ENCODE measurements at places on chromosomes 1 and 21.
A peak's percentile ranks its signal among the peaks of the same experiment; 100 is the strongest.

DNA sequence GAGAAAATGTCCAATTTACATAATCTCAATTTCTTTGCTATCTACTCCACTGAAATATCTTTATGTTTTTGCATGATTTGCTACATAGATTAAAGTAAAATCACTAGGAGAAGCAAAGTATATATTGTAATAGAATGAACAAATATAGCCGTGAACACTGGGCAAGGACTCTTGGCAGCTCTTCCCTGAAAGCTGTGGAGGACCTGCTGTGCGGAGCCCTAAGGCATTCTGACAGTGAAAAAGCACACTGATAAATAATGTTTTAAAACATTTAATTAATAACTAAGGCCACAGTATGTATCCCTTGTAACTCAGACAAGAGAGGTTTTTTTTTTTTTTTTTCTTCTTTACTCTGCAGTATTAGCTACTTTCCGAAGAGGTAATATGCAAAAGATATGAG lies 256.1 kb upstream of the DPYD start:
- DNase-seq = no peak

DNA sequence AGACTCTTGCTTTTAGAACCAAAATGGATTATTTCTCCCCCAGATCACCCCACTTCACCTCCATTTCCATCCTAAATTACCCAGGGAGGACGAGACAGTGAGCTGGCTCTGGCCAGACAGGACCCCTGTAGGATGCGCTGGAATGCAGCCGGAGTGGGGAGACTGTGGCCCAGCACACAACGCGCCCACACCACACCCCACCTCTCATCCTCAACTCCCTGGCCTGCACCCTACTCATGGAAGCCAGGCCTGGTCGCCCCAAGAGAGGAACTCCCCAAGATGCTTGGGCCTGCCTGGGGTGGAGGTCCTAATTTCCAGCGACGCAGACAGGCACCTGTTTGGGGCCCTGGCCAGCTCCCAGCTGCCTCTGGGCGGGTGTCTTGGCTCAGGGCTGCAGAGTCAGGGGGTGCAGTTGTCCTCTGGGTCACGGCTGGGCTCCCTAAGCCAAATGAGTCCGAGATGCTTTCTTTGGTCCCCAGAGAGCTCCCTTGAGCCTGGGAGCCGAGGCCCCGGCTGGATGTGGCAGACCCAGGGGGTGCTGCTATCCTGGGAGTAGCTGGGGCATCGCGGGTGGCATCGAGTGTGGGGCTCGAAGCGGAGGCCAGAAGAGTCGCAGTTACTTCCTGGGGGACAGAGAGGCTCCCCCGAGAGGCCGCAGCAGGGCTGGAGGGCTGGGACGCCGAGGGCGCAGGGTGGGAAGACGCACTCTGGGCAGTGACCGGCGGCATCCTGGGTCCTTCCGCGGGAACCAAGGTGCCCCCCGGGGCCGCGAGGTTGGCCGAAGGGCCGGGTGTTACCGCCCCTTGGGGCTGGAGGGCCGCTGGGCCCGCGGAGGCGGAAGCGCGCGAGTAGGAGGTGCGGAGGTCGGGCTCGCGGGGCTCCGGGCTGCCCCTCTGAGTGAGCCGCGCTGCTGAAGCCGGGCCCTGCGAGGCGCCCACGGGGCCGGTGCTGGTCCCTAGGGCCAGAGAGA lies 10.4 kb downstream of the CLEC20A start:
- DNase-seq = no peak

GRCh38 chr1:82995951-82996350 lies 1003.0 kb downstream of the TTLL7 start:
- no peak for DNase-seq

DNA sequence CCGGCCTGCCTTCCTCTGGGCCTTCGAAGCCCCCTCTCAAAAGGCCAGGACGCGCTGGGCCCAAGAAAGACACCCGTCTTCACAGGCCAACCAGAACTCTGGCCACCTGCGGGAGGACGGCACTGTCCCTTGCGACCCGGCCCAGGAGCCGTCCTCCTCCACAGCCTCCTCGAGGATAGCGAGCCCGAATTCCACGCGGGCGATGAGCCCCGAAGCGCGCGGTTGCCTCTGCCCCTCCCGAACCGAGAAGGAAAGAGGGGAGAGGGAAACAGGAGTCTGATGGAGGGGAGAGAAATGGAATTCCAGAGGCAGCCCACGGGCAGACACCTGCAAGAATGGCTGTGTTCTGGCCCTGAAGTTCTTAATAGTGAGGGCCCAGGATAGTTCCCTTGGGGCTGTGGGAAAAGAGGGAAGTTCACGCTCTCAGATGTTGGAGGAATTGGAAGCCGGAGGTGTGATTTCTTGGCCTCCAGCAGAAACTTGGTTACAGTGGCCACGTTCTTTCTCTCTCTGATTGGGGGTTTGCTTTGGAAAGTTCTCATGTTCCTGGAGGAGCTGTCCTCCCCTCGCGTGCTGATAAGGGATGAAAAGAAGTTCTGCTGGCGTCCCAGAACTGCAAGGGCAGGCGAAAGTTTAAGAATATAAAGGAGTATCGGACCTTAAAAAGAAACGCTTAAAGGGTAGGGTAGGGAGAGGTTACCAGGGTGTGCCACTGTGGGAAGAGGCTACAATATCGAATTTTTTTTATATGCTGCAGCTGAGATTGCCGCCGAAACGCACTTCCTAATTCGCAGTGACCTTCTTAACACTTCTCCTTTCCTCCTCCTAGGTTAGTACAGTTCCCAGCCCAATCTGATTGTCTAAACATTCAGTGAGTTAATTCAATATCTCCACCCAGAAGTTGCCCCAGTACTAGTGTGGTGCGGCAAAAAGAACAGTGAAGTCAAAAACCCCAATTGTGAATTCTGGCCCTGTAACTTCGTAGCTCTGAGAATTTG lies 5.8 kb upstream of the SLC44A5 start:
- peak; percentile 68 for DNase-seq

GRCh38 chr1:32753532-32754316 lies 51.2 kb upstream of the SYNC start:
- DNase-seq = peak; percentile 68

- peak; percentile 55 for DNase-seq
Measured at GRCh38 chr1:41241354-41241748, 755 bp downstream of the SCMH1 start.

DNA sequence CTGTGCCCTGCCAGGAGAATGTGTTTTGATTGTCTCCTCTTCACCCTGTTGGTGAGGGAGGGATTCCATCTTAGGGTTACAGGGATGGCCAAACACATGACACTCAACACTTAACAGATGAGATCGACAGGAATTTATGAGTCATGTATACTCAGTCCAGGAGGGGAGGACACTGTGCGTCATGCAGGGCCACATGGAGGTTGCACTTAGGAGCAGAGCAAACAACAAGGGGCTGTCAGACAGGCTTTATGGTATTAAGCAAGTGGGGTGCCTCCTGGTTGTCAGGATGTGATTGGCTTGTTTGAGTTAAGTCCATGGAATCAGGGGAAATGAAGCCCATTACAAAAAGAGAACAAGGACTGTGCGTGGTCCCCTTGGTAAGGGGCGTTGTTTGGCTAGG lies 26.9 kb downstream of the EDARADD start:
- no peak for DNase-seq

DNA sequence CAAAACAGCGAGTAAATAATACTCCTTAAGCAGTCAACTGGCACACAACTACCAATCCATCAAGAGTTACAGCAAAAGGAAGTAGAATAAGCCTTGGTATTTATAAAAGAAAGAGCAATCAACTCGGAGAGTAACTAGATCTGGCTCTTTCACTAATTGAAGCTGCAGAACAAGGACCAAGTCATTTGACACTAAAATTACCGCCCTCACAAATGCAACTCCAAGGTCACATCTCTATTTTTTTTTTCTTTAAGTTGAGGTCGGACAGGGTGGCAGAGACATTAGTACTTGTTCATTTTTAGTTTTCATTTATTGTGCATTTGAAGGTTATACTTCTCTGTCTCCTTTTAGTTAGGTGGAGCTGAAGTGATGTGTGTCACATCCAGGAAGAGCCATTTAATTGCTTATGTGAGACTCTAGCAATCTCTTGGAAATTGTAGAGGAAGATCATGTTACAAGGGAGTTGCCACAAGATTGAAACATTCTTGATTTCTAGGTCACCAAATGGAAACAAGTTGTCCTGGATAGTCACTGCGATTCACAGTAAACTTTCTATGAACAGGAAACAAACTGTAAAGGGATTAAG lies 138.1 kb upstream of the ADAMTS5 start:
- DNase-seq = no peak

DNA sequence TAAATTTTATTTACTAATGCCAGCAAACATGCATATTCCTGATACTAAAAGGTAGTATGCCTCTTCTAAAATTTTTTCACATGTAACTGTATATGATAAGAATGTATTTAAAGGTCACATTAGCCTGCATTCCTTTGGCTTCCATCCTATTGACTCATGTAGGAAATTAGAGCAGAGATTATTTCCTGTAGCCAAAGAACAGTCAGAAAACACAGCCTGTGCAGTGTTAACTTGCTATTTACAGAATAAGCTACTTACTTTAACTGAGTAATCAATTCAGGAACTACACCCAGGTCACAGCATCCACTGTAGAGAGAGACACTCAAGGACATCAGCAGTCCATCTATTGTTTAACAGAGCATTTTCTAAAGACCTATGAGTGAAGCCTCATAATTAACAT lies 154.5 kb upstream of the ADGRL4 start:
- peak; percentile 90 for DNase-seq

DNA sequence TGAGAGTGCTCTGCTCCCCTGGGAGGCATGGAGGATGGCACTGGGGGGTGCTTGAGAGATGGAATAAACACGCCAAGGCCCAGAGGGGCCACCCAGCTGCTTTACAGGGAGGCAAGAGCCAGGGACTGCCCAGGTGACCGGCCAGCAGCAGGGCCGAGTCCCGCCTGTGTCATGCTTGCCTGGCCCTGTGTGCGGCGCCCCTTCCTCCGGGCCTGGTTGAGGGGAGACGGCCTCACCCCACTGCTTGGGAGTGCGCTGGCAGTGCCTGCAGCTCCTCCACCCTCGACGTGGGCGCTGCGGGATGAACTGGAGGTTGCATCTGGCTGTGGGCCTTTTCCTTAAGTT lies 33.1 kb upstream of the COL6A2 start:
- DNase-seq = no peak

DNA sequence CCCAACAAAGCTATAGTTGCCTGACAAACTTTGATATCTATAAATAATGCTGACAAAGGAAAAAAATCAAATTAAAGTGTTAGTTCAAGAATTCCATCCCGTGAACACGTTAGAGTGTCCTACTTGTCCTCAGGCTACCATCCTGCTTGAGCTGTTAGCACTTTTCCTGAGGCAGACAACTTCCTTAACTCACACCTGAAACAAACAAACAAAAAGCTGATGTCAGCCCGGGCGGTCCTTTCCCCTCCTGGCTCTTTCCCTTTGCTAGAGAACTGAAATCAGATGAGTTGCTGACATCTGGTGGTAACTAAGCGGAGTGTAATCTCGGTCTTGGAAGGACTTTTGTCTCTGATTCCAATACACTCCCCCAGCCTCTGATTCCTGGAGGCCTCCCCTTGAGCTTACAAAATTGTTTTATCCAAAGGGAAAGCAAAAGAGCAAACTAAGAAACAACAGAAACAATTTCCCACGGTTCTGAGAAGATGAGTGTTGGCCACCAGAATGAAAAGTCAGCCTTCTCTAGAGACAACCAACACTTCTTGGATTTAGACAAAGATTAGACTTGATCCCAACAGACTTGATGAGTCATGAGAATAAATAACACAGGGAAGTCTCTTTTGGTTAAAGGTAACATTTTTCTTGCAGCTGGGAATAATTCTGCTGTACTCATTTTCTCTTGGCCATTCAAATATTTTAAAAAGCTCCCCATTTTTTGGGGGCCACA lies 135.4 kb downstream of the PROX1 start:
- peak; percentile 85 for DNase-seq

DNA sequence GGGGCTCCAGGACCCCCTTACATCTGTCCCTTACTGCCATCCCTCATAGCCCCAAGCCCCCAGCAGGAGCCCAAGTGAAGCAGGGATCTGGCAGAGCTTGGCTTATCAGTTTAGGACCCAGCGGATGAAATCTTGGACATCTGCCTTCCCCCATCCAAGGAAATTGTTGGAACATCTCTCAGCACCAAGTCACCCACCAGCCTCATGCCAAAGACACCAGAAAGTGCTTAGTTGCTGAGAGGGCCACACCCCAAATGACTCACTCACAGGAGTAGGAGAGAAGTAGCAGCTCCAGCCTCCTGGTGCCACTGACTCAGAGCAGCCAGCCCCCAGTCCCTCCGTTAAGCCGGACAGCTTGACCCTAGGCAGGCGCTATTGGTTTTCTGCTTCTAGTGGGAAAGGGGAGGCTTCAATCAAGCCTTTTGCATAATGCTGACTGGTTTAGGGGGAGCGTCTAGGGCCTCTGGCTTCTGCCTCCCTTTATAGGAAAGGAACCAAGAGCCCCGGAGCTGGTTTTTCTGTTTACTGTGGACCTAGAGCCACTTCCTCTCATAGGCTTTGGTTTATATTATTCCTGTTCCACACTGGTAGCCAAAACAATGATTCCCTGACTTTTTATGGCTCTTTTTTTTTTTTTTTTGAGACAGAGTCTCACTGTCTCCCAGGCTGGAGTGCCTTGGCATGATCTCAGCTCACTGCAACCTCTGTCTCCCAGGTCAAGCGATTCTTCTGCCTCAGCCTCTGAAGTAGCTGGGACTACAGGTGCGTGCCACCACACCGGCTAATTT lies 114.2 kb upstream of the IPO9 start:
- peak; percentile 96 for DNase-seq

GRCh38 chr1:114199017-114199594 lies 45.4 kb upstream of the SYT6 start:
- no peak for DNase-seq

DNA sequence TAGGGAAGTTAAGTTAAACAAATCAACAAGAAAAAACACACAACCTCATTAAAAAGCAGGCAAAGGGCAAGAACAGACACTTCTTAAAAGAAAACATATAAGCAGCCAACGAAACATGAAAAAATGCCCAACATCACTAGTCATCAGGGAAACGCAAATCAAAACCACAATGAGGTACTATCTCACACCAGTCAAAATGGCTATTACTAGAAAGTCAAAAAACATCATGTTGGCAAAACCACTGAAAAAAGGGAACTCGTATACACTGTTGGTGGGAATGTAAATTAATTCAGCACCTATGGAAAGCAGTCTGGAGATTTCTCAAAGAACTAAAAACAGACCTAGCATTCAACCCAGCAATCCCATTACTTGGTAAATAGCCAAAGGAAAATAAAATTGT lies 51.1 kb downstream of the HSF2BP start:
- DNase-seq = no peak

DNA sequence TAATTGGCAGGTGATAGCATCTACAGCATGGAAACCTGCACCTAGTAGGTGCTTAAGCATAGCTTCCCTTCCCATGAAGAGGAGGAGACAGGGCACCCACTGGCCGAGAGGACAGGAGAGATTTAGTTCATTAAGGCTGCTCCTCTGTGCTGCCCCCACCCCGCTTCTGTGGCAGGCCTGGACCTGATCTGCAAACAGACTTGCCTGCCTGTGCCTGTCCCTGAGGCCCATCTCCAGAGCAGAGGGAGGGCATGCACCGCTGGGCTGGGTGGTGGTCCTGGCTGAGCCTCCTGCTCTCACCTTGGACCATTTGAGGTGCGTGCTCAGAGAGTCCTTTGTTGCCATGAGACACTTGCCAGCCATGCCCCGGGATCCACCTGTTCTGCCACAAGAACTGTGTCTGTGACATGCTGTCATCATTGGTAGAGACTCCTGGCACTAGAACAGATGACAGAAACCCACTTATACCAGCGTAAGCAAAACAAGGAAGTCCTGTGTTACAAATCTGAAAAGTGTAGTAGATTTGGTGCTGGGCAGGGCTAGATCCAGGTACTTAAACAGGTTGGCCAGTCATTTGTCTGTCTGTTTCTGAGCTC lies 55.6 kb downstream of the PTPRF start:
- no peak for DNase-seq

All from dermis blood vessel endothelial cell (primary cell).